ENCODE measurements at places on chromosomes 1 and 21.

DNA sequence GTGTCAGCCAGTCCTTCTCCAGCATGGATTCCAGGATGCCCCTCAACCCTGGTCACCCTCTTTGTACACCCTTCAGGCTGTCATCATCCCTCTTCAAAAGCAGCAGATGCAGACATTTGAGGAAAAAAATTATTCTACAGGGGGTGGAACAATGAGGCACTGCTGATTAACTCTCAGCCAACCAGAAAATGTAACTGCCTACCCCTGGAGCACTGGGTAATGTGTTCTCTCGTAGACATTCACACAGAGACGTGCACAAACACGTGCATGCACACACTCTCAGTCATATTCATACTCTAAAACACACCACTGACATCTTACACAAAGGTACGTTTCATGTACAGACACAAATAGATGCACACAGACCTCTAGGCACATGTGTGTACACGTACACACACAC lies 175.4 kb downstream of the TRABD2B start:
- no peak for DNase-seq

- peak; percentile 26 for DNase-seq
Observed at GRCh38 chr21:15171546-15171945, 106.7 kb upstream of the NRIP1 start.

DNA sequence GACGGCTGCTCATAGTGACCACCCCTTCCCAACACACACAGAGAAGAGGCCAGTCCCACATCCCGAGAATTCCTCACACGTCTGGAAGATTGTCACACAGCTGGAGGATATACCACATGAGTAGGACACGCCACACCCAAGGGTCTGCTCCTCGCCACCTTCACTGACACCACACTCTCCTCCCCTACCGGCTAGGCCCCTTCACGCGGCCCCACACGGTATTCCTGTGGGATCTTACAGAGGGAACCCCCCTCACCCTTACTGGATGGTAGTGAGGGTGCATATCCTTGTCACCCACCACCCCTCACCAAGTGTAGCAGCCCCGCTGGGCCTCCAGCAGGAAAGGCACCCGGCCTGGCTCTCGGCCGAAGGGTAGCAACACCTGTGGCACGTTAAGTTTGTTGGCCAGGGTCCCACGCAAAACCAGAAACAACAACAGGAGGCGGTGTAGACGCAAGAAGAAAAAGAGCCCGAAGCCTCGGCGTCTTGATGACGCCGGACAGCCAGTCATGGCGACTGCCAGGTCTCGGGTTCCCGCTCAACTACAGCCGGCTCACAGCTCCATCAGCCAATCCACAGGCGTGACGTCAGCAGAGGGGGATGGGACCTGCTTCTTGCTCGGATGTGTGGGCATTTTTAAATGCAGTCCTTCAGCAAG lies at the start of gene NUP210L:
Gene NUP210L, minus strand, starts transcription at position 540 of the 658 bp plus-strand sequence.
- DNase-seq, result peak; percentile 71

- no peak for DNase-seq
Observed at GRCh38 chr1:81155131-81155530, 645.6 kb upstream of the ADGRL2 start.

- no peak for DNase-seq
Observed at GRCh38 chr1:84541679-84542078, 32.6 kb downstream of the CTBS start.

DNA sequence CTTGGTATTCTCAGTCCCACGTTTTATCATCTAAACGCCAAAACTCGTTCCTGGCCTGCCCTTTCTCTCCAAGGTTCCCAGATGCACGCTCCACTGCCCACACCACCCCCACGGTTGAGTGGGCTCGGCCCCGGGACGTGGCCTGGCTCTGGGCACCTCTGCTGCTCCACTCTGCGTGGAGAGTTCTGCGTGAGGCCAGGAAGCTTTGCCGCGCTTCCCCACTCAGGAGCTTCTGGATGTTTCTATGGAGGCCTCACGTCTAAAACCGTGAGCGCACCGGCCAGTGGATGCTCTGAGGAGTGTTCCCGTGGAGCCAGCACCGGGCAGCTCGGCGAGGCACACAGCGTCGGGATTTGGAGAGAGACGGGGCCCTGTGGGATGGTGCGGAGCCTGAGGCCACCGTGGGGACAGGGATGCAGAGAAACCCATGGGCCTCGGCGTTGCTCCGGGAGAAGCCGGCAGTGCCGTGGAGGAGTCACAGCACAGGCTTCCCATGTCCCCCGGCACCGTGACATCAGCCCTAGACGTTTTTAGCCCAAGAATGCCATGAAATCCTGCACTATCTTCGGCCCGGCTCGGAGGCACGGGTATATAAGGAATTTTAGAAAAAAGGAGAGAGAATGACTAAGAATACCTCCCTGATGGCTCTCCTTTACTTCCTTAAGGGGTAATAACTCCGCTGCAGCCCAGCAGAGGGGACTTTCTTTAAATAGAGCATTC lies 125.9 kb downstream of the PRDM16 start:
- DNase-seq, result no peak

DNA sequence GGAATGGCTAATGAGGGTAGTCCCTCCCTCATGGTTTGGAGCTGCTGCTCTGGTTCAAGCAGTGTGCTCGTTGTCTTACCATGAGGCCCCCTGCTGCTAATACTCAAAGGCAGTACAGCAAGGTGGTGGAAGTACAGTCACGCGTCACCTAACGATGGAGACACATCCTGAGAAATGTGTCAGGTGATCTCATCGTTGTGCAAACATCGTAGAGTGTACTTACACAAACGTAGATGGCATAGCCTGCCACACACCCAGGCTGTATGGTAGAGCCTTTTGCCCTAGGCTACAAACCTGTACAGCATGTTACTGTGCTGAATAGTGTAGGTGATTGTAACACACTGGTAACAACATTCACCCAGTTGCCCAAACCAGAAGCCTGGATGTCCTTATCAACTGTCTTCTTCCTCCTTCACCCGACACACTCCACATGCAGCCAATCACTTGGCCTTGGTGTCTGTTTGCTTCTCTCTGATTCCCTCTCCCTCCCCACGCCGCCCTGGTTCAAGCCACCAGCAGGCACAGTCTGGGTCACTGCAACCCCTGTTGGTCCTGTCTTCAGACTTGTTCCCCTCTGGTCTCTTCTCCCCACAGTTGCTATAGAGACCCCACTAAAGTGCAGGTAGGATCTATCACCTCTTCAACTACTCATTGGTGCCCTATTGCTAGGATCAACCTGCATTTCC lies 6.0 kb upstream of the KCNA2 start:
- no peak for DNase-seq

DNA sequence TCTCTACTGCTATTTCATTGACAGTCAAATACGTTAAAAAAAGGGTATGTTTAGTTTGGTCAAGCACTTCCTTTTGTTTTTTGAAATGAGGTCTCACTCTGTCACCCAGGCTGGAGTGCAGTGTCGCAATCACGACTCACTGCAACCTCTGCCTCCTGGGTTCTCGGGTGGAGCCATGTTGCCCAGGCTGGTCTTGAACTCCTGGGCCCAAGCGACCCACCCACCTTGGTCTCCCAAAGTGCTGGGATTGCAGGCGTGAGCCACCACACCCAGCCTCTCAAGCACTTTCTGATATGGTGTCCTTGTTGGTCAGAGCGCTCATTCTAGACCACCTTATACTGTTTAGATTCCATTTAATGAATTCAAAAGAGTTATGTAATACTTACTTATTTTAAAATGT lies 20.9 kb upstream of the RHBDL2 start:
- no peak for DNase-seq

DNA sequence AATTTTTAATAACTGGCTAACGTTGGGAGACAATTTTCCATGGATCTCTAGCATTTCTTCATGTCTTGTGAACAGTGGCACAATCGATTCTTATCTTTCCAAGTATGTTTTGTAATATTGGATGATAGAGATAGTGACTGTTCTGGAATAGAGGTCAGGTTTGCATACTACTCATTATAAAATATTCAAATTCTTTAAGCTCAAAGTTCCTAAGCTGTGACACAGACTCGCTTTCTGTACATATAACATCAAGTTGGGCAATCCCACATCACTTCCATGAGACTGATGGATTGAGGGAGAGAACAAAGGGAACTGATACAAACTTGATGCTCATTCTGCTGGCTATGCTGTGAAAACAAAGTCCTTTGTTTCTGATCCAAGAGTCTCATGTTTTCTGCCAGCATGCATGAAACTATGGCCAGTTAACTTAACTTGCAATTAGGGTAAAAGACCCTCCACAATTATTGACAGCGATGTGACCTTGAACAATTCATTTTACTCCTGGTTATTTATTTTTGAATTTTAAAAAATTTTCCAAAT lies 392.4 kb downstream of the TTLL7 start:
- DNase-seq, result no peak

GRCh38 chr1:218444588-218444987 lies 99.5 kb downstream of the TGFB2 start:
- DNase-seq, result no peak

- no peak for DNase-seq
Observed at GRCh38 chr21:26449161-26449560, 123.9 kb downstream of the CYYR1 start.

GRCh38 chr1:193321242-193321840 lies 134.9 kb upstream of the B3GALT2 start:
- DNase-seq, result no peak

GRCh38 chr1:109369167-109369746 lies 28.5 kb downstream of the SORT1 start:
- DNase-seq, result no peak

Measured in femur (tissue), 1 donor.